M059J (cell line): ENCODE measurements at places on chromosomes 3 and 15. TPM values are rescaled to one million over a fixed set of nuclear protein-coding genes. Genes with fewer than 3 reads are reported as not detected.

DNA sequence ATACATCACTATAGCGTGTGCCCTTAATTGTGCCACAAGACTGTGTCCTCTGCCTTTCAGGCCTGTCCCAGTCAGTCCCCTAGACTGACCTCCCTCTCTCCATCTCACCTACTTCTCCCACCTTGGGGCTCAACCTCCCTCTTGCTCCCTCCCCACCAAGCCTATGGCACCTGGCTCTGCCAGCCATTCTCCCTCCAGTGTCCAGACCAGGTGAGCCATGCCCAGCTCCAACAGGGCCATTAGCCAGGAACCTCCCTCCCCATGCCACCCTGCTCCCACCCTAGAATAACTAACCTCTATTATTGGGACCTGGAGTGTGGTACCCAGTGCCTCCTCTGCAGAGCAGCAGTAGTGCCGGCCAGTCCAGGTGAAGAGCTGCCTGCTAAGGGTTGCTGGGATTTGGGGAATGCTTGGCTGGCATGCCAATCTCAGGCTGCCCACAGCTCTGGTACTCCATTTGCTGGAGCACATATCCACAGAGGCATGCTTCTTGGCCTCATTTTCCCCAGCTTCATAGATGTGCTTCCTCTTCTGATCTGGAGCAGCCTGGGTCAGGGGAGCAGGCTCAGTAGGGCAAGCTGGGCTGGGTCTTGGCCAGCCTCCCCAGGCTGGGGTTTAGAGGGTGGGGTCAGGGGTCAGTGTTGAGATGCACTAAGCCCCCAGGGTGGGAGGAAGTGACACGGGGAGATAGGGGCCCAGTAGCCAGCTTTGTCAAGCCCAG, 38.8 kb downstream of the SAXO2 start:
- DNase-seq = no peak

DNA sequence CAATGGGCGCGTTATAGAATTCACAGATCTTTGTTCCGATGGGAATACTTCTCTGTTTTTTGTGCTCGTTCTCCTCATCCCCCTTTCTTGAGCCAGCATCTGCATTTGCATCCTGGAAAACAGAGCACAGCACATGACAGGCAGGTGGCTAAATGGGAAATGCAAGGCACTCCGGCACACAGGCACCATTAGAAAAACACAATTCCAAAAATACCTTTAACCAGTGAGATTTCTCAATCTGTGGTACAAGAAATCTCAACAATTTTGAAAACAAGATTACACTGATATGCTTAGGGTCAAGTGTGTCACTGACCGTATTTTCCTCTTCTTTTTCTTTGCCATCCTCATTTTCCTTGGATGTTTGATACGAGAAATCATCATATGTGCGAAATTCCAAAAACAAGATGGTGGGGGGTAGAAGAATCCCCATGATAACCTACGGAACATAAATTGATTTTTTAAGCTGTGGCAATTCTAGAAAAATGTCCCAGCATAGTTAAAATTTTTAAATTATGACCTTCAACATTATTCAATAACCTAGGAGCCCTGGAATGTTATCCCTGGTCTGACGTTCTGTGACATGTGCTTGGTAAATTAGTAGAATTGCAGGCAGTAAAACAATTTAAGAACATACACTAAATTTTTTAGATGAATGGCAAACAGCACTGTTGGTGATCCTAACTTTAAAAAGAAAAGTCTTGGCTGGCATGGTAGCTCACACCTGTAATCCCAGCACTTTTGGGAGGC, 46.5 kb upstream of the MTMR10 start:
- DNase-seq = no peak

DNA sequence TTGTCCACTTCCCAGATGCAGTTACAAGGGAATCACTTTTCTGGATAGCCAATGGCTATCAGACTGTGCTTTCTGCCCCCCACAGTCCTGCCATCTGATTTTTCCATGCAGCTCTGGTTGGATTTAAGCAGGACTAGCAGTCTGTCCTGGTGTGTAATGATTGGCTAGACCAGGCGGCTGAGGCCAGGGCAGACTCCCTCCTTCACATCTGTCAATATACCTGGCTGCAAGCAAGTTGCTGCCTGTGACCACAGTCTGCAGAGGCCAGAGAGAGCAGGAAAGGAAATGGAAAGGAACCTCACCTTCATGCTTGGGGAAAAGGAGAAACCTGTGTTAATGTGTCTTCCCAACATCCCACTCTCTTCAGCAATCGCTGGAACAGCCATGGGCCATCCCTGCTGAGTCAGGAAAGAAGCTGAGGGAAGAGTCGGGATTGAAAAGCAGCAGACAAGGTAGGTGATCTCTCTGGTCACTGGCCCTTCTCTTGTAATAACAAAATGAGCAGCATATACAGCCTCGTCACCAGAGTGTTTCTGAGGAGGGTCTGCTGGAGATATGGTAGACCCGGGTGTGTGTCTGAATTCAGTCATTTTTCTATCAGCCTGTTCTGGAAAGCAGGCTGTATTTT, 126.7 kb upstream of the PHLDB2 start:
- DNase-seq = no peak

The DPPA2 gene
- total RNA-seq = not detected in 2 replicates

The NAALADL2 gene
- 3.1 and 5.1 TPM in 2 replicates for total RNA-seq
